Lower lobe of right lung (tissue), 2 donors: ENCODE measurements at places on chromosomes 1 and 21. TPM values are rescaled to one million over a fixed set of nuclear protein-coding genes. Genes with fewer than 3 reads are reported as not detected.

GRCh38 chr1:32568929-32569328 is 29.7 kb downstream of the ZBTB8A start:
- no peak overlapping the region for H3K4me3 ChIP-seq
- DNase-seq = no peak
- no peaks in the 10 kb centered on the region for H3K27me3 ChIP-seq
- no peak overlapping the region for H3K27ac ChIP-seq

DNA sequence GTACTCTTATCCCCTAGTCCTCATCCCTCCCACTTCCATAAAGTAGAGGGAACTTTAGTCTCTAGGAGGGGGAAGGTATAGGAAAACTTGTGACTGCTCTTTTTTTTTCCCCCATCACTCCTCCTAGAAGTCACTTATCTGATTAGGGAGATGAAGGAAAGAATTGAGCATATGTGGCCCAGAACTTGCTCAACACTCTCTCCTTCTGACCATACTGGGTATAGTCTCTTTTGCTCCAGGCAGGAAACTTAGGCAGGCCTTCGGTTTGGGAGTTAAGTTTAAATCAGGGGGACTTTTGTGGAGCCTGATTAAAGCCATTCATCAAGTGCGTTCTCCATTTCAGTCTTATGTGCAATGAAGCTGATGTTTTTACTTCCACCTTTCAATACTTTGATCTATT is 5.8 kb downstream of the UBE2U start:
- no peak overlapping the region for H3K27ac ChIP-seq
- no peaks in the 10 kb centered on the region for H3K36me3 ChIP-seq
- H3K4me3 ChIP-seq = no peak overlapping the region
- no peaks in the 10 kb centered on the region for H3K27me3 ChIP-seq
- no peaks in the 10 kb centered on the region for H3K4me1 ChIP-seq

GRCh38 chr1:34730485-34730884 is 24.4 kb upstream of the GJB5 start:
- no peaks in the 10 kb centered on the region for H3K36me3 ChIP-seq
- no peak overlapping the region for H3K27ac ChIP-seq
- no peak for DNase-seq
- H3K27me3 ChIP-seq = no peaks in the 10 kb centered on the region
- no peaks in the 10 kb centered on the region for H3K4me1 ChIP-seq

Gene MAGOH
- 34.4 TPM for total RNA-seq

GRCh38 chr21:34580181-34580700 is 34.7 kb downstream of the RCAN1 start:
- H3K27ac ChIP-seq = peak overlapping the region; percentile 36
- no peaks in the 10 kb centered on the region for H3K27me3 ChIP-seq
- no peak for DNase-seq
- H3K4me1 ChIP-seq = peaks cover 18% of the 10 kb centered on the region
- no peak overlapping the region for H3K4me3 ChIP-seq

GRCh38 chr1:223228201-223228600 is 85.2 kb upstream of the TLR5 start:
- no peak overlapping the region for H3K27ac ChIP-seq
- H3K27me3 ChIP-seq = no peaks in the 10 kb centered on the region
- no peak for DNase-seq

DNA sequence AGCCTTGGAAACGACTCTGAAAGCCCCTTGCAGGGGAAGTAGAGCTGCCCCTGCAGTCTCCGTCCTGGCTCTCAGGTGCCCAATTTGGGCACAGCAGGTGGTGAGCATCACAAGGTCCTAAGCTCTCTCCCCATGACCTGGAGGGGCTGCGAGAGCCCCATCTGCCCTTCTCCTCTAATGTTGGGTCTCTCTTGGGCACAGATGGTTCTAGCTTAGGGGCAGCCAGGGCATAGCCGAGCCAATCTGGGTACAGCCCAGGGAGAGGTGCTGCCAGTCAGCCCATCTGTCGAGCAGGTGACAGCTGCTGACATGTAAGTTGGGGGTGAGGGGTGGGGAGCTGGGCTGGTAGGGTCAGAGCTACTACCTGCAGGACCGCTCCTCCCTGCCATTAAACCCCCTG is 50.7 kb downstream of the SYT2 start:
- no peak overlapping the region for H3K4me3 ChIP-seq
- DNase-seq = no peak
- H3K4me1 ChIP-seq = no peaks in the 10 kb centered on the region
- H3K36me3 ChIP-seq = no peaks in the 10 kb centered on the region
- H3K27ac ChIP-seq = no peak overlapping the region
- H3K27me3 ChIP-seq = peaks cover 70% of the 10 kb centered on the region

GRCh38 chr1:183239793-183240525 is 53.9 kb downstream of the LAMC2 start:
- no peaks in the 10 kb centered on the region for H3K27me3 ChIP-seq
- H3K27ac ChIP-seq = peak overlapping the region; percentile 22
- H3K4me1 ChIP-seq = peaks cover 18% of the 10 kb centered on the region
- no peak overlapping the region for H3K4me3 ChIP-seq

Gene OVAAL
- not detected for total RNA-seq

DNA sequence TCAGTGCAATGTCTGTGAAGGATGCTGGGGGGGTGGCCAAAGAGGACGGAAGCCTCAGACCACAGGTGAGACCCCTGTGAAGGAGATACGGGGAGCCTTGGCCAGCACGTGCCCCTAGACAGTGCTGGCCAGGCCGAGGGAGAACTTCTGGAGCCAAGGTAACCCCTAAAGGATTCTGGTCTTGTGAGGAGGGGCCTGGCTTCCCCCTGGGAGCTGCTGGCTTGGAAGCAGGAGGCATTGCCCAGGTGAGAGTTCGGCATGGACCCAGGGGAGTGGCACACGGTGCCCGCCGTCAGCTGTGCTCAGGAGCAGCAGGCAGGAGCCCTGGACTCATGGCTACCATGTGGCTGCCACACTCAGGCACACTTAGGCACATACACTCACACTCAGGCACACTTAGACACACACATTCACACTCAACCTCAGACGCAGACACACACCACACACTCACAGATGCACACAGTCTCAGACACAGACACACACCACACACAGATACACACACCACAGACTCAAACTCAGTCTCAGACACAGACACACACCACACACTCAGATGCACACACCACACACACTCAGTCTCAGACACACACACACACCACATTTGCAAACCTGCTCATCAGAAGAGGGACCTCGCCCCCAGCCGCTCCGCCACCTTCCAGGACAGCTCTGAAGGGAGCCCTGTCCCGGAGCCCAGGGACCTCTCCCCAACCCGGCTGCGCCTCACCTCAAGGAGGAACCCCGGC is 1.1 kb upstream of the COL6A2 start:
- peak overlapping the region; percentile 59 for H3K4me3 ChIP-seq
- no peaks in the 10 kb centered on the region for H3K4me1 ChIP-seq
- peaks cover 35% of the 10 kb centered on the region for H3K27me3 ChIP-seq
- peak overlapping the region; percentile 77 for H3K27ac ChIP-seq
- no peaks in the 10 kb centered on the region for H3K36me3 ChIP-seq

Gene RNF186
- not detected for total RNA-seq

DNA sequence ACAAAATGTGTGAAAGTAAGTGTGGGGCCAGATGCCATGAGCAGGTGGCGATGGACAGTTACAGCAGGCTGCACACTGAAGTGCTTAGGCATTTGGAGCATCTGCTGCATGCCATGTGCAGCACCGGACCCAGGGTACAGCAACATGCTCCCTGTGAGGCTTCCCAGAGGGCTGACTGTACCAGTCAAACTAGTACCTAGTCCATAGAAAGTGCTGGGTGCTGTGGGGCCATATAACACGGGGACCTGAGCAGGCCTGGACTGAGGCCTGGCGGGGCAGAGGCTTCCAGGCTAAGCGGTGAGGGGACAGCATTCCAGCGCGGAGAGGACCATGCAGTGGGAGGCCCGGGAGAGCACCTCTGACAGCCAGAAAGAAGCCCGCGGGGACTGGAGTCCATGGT is 29.9 kb upstream of the PKP1 start:
- DNase-seq = no peak
- no peaks in the 10 kb centered on the region for H3K4me1 ChIP-seq
- no peaks in the 10 kb centered on the region for H3K36me3 ChIP-seq
- H3K4me3 ChIP-seq = no peak overlapping the region
- no peaks in the 10 kb centered on the region for H3K27me3 ChIP-seq

Gene CA6
- not detected for total RNA-seq

DNA sequence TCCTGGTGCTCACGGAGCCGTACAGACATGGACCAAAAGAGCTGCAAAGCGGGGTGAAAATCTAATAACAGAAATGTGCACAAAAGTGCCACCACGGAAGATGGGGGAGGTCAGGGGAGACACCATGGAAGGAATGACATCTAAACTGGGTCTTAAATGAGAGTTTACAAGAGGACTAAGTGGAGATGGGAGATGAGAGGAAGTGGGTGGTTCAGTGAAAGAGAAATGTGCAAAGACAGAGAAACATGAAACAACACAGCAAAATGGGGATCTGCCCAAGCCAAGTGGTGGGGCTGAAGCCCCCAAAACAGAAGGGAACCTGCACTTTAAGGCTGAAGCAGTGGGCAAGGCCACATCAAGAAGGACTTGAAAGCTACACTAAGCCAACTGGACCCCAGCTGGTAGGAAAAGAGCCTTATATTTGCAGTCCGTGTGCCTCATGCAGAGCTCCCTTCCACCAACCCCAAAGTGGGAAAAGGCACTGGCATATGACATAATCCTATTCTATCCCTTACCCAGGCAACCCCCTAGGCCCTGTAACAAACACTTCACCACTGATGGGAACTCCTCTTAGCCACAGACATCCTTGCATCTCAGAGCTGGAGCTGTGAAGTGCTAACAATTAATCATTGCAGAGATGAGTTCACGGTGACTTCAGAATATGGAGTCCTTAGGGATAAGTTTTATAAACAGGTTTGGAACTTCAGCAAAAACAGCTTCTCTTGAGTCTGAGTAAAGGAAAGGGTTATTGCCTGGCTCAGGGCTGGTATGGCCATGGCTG is 198.6 kb upstream of the EDN2 start:
- no peaks in the 10 kb centered on the region for H3K36me3 ChIP-seq
- no peak for DNase-seq
- peaks cover 32% of the 10 kb centered on the region for H3K4me1 ChIP-seq
- H3K27me3 ChIP-seq = no peaks in the 10 kb centered on the region
- no peak overlapping the region for H3K27ac ChIP-seq

- H3K4me1 ChIP-seq = peaks cover 11% of the 10 kb centered on the region
- H3K36me3 ChIP-seq = no peaks in the 10 kb centered on the region
- H3K27ac ChIP-seq = no peak overlapping the region
- H3K27me3 ChIP-seq = no peaks in the 10 kb centered on the region
- DNase-seq = no peak
- no peak overlapping the region for H3K4me3 ChIP-seq
These were observed 95.9 kb downstream of the PTPN14 start for GRCh38 chr1:214455479-214455878.

DNA sequence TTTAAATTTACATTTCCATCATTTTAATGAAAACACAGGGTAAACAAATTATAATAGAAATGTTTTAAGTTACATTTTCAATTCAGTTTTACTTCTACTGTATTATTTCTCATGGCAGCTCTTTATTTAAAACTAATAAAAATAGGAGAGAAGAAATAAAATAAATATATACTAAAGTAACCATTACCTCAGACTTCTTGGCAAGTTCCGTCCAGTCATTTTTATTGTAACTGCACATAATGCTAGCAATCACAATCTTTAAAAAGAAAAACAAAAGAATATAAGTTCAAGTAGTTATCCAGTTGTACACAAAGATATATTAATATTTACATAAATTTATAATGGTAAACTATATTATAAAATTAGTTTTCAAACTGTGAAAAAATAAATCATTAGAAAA is 538.6 kb downstream of the DPYD start:
- H3K27ac ChIP-seq = no peak overlapping the region
- DNase-seq = no peak
- H3K4me1 ChIP-seq = no peaks in the 10 kb centered on the region
- H3K36me3 ChIP-seq = no peaks in the 10 kb centered on the region
- no peak overlapping the region for H3K4me3 ChIP-seq

GRCh38 chr1:116110567-116111523 is at the start of gene MAB21L3:
Gene MAB21L3, plus strand, starts transcription at chr1:116111399. Its CDS starts 1,217 bp downstream, at chr1:116112616.
- H3K27ac ChIP-seq = peak within 1 kb of the TSS; percentile 2
- no peak within 1 kb of the TSS for H3K4me3 ChIP-seq
- no peaks in the 10 kb centered on the region for H3K36me3 ChIP-seq
- no peak for DNase-seq
- no peaks in the 10 kb centered on the region for H3K27me3 ChIP-seq
- H3K4me1 ChIP-seq = peaks cover 14% of the 10 kb centered on the region

Gene DYNLT5
- total RNA-seq = 5.9 TPM

Gene SWT1
- total RNA-seq = 7.4 TPM

DNA sequence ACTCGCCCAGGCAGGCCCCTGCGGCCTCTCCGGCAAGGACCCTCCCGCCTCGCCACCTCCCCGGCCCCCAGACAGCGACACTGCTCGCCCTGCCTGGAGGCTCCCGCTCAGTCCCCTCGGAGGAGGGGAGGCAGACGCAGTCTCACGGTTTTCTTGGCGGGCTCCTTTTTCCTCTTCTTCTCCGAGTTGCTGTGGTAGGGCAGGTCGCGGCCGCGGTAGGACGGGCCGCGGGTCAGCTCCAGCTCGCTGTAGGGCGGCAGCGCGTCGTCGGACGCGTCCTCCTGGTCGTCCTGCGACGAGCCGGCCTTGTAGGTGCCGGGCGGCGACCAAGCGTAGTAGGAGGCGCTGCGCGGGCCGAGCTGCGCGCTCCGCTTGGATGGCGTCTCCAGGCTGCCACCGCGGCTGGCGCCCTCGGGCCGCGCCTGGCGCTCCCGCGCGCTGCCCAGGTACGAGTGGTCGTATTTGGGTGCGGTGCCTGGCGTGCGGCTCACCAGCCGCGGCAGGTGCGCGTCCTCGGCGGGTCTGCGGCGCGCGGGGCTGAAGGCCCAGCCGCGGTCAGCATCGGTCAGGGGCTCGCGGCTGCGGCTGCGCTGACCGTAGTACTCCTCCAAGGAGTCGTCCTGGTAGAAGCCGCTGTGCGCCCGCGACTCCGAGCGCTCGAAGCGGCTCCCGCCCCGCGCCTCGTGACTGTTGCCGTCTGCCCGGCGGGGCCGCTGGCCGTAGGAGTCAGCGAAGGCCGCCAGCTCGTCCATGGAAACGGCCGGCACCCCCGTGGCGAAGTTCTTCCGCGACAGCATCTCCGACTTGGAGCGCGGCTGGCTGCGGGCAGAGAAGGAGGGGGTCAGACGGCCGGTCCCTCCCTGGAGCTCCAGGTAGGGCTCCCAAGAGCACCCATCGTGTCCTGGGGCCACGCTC is 44.8 kb upstream of the TADA1 start:
- H3K36me3 ChIP-seq = no peaks in the 10 kb centered on the region
- H3K27ac ChIP-seq = no peak overlapping the region
- peak overlapping the region; percentile 39 for H3K4me3 ChIP-seq
- DNase-seq = no peak
- peaks cover 10% of the 10 kb centered on the region for H3K4me1 ChIP-seq

- no peaks in the 10 kb centered on the region for H3K27me3 ChIP-seq
- no peak overlapping the region for H3K4me3 ChIP-seq
- H3K36me3 ChIP-seq = no peaks in the 10 kb centered on the region
- H3K27ac ChIP-seq = no peak overlapping the region
These were observed 113.9 kb downstream of the DSCAM start for GRCh38 chr21:40733024-40733397.
